ENCODE measurements at places on chromosomes 7 and 10.

DNA sequence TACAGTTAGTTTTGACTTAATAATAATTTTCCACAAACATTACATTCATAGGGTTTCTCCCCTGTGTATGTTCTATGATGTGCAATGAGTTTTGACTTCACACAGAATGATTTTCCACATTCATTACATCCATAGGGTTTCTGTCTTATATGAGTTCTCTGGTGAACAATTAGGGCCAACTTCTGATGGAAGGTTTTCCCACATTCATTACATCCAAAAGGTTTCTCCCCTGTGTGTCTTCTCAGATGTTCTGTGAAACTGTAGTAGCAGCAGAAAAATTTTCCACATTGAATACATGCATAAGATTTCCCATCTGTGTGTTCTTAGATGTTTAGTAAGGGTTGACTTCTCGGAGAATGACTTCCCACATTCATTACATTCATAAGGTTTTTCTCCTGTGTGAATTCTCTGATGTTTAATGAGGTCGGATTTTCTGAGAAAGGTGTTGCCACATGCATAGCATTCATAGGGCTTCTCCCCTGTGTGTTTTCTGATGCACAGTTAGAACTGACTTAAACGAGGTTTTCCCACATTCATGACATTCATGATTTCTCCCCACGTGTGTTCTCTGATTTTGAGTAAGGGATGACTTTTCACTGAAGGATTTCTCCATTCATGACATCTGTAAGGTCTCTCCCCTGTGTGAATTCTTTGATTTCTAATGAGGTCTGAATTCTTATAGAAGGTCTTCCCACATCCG, 118.5 kb downstream of the ZNF33B start:
- DNase-seq, result no peak

GRCh38 chr7:89451911-89452310, 656.4 kb upstream of the TEX47 start:
- no peak for DNase-seq

DNA sequence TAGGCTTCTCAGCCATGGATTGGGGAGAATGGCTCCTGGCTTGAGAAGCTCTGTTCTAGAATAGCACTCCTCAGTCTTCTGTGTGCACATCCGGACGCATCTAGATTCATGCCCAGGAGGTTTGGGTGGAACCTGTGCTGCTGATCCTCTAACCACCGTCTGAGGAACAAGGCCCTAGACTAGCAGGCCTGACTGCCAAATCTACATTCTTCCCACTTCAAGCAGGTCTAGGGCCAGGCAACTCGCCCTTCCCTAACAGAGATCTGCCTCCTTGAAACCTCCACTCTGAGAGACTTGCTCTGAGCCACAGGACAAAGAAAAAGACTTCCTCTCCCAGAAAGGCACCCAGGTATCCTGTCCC, 61.6 kb downstream of the KCNMA1 start:
- DNase-seq, result no peak

DNA sequence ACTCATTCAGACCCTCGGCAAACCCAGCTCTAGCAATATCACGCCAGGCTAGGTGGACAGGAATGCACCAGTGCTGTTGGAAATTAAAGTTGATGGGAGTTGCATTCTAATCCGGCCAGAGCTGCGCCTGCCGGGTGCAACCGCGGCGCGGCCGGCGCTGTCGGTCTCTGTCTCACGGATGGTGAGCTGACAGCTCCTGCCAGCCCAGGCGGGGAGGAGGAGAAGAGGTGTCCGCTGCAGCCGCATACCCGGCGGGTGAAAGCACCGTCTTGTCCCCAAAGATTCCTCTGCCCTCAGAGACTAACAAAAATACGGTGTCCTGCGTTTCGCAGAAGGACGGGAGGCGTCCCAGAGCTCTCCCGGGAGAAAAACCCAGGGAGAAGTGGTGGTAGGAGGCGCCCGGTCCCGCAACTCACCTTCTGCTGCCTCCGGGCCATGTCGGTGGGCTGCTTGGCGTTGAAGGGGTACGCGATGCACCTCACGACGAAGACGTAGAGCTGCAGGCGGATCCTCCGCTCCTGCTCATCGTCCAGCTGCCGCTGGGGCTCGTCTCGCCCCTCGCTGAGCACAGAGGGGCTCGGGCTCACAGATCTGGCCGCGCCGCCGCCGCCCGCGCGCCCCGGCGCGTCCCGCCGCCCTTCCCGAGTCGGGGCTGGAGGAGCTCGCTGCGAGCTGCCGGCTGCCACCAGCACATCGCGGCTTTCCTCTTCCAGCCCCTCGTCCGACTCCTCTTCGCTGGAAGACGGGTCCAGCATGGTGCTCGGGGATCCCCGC, 490 bp downstream of the CADPS2 start:
- DNase-seq, result peak; percentile 64

DNA sequence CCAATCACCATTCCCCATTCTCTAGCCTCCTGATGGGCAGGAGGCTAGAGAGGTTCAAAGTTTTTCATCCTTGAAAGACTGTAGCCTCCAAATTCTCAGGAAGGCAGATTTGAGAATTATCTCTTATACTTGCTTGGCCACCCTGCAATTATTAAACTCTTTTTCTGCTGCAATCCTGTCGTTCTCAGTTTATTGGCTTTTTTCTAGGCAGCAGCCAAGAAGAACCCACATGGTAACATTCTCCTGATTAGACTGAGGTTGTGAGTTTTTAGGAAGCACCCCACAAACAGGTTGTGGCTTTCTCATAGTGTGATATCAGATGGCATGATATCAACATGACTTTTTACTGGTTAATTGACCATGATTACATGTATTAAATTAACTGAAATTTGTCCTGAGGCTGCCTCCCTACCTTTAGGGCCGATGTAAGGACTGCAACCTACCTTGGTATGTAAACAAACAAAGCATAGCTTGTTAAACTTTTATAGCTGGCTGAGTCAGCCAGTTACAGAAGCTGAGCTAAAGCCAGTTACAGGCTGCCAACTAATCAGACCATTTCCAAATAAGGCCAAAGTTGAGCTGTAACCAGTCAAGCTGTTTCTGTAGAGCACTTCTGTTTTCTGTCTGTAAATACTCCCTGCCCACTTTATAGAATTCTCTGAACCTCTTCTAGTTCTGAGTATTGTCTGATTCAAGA, 3.2 kb upstream of the ZNF248 start:
- DNase-seq, result peak; percentile 40

- DNase-seq, result no peak
These were observed 59.6 kb upstream of the TRIL start for GRCh38 chr7:29017713-29018112.

DNA sequence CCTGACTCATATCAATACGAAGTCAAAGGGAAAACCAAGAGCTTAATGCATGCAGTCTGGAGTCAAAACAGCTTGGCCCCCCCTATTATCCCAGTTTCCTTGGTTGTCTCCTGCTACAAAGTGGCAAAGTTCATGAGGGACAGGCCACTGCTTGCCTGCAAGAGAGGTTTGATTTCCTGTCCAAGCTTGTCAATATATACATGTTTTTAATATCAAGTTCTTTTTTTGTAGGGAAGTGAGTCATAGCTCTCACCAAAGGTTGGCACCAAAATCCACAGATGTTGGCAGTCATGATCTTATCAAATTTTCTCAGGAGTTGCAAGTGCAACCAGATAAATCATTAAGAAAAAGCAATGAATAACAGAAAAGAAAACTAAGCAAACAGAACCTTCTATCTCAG, 176.8 kb downstream of the COBL start:
- no peak for DNase-seq

GRCh38 chr10:20944789-20945502, 47.8 kb upstream of the NEBL start:
- DNase-seq, result no peak

GRCh38 chr7:136150311-136150710, 173.2 kb upstream of the MTPN start:
- no peak for DNase-seq

DNA sequence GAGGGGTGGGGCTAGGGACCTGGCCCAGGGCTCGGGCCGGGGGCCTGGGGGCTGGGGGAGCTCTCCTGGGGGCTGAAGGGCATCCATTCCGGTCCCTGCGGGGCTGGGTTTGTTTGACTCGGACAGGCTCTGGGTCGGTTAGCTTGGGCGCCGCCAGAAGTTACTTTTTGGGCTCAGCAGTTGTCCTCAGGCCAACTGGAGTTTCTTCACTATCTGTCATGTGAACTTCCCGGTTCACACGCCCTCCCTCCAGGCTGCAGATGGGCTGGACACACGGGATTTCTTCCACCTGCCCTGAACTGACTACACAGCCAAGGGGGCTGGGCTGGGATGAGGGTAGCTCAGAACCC, 3.8 kb downstream of the SLC4A2 start:
- peak; percentile 82 for DNase-seq

DNA sequence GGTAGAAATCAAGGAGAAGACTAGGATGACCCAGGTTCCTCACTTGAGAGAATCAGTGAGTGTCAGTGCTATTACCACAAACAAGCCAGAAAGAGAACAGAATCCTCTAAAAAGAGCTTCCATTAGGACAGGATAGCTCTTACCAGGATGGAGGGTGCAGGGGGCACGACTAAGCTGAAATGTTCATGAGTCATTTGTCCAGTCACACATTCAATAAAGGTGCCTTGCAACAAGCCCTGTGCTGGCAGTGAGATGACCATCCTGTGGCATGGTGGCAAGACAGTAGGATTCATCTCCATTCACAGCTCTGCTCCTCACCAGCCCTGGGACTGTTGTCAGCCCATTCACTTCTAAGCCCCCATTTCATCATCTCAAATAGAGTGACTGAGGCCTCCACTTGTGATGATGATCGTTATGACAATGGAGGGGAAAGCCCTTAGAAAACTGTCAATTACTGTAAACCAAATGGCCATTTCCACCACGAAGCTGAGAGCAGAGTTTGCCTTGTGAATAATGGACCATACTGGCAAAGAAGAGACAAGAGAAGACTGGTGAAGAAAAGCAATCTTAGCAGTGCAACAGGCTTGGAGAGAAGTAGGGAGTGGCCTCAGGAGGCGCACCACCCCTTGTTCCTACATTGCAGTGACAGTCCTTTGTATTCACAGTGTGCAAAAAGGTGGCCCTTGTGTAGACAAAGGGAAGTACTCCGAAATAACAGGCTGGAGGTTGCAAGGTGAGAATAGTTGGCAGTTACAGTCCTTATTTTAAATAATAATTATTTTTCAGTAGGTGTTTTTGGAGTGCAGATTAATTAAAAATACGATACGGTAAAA, 9.0 kb upstream of the WIPF3 start:
- no peak for DNase-seq

DNA sequence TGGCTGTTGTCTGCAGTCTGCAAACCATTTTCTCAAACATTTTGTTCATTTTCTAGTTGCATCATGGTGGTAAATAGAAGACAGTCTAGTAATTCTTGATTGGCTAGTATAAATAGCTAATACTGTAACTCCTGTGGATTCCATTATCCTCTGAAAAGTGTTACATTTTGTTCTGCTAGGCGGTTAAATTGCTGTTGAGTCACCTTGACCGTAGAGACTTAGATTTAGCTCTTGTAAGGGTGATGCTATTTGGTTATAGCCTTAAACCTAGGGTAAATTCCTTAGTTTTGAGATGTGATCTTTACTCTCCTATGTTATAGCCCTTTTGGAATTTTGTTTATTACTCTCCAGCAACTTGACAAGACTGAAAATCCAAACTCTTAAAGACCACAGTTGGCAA, 58.8 kb downstream of the SHOC2 start:
- no peak for DNase-seq

DNA sequence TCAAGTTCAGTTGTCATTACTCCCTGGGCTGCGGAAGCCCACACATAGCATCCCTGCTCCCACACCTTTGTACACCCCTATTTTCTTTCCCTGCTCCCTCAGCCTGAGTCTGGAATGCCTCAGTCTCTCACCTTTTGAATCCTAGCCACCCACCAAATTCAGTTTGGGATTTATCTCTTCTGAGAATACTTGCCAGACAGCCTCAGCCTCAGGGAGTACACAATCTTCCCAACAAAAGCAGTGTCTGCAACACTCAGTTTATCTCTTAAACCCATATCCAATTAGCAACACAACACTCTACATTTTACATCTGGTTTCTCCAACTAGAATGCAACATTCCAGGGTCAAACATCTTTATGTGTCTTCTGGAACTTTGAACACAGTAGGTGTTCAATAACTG, 190.2 kb downstream of the GPAM start:
- DNase-seq, result no peak

DNA sequence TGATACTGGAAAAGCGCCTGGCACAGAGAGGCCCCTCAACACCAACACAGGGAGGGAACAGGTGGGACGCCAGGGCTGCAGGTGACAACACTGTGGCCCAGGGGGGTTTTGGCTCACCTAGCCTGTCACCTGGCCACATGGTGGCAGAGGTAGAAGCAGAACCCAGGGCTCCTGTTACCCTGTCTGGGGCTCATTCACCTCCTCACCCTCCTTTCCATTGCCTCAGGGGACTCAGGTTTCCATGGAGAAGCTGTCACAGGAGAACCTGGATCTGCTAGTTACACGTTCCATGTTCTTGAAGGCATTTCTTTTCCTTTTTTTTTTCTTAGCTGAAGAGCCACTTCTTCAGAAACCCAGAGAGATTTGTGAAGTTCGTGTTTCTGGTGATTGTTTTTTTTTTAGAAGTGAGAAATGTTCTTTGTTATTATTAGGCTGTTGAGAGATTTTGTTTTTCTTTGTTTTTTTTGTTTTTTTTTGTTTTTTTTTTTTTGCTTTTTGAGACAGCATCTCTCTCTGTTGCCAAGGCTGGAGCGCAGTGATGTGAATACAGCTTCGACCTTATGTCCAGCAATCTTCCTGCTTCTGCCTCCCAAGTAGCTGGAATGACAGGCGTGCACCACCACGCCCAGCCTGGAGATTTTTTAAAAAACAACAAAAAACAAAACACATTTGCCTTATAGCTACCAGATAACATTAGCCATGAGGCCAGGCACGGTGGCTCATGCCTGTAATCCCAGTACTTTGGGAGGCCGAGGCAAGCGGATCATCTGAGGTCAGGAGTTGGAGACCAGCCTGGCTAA, 16.0 kb downstream of the DENND2A start:
- DNase-seq, result no peak
